ENCODE measurements at places on chromosomes 7 and 10. TPM values are rescaled to one million over a fixed set of nuclear protein-coding genes. Genes with fewer than 3 reads are reported as not detected.

DNA sequence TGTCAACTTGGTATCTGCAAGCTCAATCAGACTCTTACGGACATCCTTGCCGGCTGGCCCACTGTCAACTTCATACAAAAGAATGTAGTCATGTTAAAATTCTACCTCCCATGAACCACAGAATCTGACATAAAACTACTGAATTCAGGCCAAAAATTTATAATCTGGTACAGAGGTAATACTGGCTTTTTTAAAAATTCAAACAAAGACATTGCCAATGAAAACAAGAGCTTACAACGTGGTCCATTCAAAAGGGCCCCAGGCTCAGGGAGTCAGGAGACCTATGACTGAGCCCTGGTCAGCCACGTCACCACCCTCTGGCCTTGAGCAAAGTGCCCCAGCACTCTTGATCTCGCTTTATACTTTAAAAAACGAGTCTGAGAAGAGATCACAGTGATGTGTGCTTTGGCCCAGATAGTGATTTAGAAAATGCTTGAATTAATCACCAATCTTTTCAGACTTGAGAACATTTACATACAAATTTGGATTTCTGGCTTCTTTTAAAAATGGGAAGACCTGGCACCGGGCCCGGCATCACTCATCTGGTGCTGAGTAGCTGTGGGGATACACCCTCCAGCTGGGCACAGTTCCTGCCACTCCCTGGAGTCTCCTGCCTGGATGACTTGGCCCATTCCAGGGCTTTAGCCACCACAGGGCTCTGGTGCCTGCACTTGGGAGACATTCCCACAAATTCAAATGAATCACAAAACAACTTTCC, 94.1 kb downstream of the PIP4K2A start:
- peak; percentile 90 for DNase-seq

DNA sequence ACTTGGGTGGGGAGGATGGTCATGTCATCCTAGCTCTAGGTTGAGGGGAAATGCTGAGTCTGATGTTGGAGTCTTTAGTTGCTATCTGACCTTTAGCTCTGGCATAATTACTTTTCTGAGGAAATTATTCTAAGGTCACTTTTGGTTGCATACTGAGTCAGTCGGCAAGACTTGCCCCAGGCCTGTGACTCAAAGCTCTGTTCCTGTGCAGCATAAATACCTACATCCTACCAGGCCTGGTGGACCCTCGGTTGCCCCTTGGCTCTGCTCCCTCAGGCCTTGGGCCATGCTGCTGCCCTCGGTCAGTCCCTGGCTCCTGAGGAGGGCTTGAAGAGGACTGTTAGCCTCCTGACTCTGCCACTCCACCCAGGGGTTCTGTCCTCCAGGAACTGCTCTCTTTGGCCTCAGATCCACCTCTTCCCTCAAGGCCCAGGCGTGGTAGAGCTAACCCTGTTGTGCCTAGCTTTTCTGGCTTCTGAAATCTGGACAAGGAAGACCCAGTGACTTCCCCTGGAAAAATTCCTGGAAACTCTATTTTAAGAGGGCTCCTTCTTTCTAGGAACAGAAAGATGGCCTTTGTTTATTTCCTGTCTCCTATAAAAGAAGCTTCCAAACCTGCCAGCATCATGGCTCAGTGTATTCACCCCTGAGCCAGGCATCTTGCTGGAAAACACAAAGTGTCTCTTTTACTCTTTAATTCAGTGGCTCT, 71.2 kb downstream of the TMEM178B start:
- DNase-seq = no peak

- peak; percentile 64 for DNase-seq
These were observed 7.3 kb downstream of the SKIDA1 start for GRCh38 chr10:21518149-21518640.

GRCh38 chr7:141956084-141956483, 9.3 kb upstream of the CLEC5A start:
- DNase-seq = peak; percentile 43

- DNase-seq = no peak
These were observed 49.3 kb downstream of the HIP1 start for GRCh38 chr7:75689246-75690099.

DNA sequence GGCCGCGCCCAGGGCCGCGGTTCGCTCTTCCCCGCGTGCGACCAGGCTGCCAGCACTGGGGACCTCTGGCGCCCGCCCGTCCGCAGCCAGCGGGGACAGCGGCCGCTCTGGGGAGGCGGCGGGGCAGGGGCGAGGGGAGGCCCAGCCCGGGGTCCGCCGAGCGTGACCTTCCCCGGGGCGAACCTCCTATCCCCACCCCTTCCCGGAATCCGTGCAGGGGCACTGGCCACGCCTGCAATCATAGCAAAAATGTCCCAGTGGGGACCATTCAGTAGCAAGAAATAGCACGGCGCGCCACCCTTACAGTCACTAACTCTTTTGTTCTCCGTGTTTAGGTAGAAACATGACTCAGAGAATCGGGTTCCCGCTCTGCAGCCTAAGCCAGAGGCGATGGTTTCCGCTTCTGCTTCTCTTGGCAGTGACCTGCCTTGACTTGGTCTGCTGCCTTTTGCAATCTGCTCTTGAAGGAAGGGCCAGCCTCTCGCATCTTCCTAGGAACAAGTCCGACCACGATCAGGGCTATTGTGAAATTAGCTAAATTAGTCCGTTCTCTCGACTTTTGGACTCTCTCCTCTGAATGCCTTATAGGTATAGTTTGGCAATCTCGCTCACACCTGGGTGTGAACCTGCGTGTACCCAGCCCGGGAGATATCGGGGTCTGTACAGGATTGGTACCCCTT, 79.3 kb upstream of the ACBD5 start:
- peak; percentile 4 for DNase-seq

DNA sequence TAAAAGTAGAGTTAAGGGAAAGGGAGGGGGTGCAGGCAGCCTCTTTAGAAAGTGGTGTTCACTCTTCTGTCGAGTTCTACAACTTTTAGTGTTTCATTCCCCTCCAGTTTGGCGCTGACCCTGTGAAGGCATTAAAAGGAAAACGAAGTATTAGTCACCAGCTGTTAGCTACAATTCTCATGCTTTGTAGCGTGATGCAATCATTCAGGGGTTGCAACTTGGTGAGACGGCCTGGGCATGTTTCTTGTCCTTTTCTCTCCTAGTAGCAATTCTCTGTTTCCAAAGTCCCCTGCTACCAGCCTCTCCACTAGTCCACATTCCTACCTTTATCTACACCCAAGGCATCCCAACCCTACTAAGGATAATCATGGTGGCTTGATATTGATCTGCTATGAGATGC, 33.7 kb upstream of the DGKI start:
- DNase-seq = peak; percentile 84

DNA sequence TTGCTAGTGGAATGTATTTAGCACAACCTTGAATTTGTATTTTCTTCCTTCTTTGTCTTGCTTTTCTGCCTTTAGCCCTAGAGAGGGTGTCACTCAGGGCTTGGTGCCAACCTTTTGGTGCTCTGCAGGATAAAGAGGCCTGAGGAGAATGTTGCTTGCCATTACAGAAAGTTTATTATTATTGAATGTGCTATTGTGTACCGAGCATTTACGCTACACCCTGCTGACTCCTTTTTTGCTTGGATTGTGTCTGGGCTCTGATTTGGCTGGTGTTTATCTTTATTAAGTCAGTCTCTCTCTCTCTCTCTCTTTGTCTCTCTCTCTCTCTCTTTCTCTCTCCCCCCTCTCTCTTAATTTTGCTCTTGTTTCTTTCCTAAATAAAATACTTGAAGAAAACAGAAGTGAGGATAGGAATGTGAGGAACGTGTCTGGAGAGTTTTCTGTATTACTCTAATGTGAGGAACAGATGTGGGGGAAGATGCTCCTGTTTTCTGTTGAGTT, 284.4 kb upstream of the PHYHIPL start:
- DNase-seq = no peak

DNA sequence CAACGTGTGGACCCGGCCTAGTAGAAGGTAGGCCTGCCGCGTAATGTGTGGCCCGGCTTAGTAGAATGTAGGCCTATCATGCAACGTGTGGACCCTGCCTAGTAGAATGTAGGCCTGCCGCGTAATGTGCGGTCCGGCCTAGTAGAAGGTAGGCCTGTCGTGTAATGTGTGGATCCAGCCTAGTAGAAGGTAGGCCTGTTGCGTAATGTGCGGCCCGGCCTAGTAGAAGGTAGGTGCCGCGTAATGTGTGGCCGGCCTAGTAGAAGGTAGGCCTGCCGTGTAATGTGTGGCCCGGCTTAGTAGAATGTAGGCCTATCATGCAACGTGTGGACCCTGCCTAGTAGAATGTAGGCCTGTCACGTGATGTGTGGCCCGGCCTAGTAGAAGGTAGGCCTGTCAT, 11.9 kb upstream of the GTPBP4 start:
- no peak for DNase-seq

- DNase-seq = no peak
These were observed 257.1 kb upstream of the KIAA1217 start for GRCh38 chr10:23951841-23952240.

DNA sequence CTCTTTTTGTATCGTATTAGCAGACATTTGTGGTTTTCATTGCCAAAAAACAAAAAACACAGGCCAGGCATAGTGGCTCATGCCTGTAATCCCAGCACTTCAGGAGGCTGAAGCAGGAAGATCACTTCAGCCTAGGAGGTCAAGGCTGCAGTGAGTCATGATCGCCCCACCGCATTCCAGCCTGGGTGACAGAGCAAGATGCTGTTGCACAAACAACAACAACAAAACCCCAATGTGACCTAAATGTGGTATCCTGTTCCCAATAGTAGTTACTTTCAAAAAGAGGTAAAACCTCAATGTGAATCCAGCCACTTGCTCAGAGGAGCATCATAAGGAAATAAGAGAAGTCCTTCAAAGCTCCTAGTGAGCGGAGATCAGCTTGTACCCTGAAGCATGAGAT, 45.8 kb upstream of the SKAP2 start:
- DNase-seq = peak; percentile 33

GRCh38 chr7:106017657-106018056, 54.6 kb downstream of the CDHR3 start:
- DNase-seq = no peak

DNA sequence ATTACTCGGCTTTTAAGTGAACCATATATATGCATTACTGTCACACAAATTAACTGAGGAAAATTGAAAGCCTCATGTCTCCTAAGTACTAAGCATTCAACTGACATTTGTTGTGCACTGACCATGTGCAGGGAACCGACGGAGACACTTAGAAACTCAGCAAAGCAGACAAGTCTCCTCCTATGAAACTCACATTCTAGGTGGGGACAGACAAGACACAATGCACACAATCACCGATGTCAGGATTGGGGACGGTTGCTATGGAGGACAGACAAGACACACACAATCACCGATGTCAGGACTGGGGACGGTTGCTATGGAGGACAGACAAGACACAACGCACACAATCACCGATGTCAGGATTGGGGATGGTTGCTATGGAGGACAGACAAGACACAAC, 134.0 kb downstream of the PTPRN2 start:
- DNase-seq = no peak

- DNase-seq = no peak
These were observed 198.3 kb downstream of the NEBL start for GRCh38 chr10:20698837-20699236.

- DNase-seq = no peak
These were observed 32.9 kb downstream of the TLX1 start for GRCh38 chr10:101164020-101164419.

DNA sequence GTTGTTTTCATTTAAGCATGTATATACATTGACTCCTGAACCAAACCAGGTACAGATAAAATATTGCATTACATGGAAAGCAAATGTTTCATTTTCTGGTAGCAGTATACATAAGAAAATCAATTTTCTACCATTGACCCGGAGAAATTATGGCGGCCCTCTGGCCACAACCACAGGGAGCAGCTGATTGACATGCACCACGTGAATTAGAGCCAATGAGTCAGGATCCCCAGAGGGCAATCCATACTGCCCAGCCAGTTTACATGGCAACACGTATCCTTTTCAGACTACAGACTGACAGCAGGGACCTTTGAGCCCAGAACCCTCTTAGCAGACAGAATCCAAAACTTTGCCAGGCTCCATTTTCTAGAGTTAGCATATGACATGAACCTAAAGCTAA, 272.2 kb upstream of the NEBL start:
- no peak for DNase-seq

- no peak for DNase-seq
These were observed 20.2 kb upstream of the TMEM178B start for GRCh38 chr7:141053626-141054025.

- DNase-seq = no peak
These were observed 47.7 kb downstream of the LRRC20 start for GRCh38 chr10:70334526-70335245.

GRCh38 chr10:64175271-64175962, 654.2 kb downstream of the REEP3 start:
- no peak for DNase-seq

DNA sequence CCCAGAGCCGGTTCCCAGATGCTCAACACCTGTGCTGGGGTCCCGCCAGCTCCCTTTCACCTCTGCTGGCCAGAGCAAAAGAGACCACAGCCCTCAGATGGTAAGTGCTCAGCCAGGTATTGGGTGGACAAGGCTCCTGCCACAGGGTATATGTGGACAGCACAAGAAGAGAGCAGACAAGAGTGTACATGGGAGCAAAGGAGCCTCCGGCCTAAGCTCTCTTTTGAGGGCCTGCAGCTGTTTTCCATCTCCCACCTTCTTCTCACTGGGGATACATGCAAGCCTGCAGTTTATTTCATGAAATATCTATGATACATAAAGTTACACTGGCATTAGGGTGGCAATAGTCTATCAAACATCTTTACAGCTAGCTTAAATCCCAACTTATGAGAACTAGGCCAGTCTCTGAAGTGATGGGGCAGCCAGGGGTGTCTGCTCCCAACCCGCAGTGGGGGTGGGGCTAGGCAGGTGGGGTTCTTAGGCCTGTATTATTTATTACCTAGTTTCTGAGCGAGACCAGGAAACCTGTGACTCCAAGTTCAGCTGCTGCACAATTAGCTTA, 50.4 kb upstream of the DDC start:
- DNase-seq = no peak

DNA sequence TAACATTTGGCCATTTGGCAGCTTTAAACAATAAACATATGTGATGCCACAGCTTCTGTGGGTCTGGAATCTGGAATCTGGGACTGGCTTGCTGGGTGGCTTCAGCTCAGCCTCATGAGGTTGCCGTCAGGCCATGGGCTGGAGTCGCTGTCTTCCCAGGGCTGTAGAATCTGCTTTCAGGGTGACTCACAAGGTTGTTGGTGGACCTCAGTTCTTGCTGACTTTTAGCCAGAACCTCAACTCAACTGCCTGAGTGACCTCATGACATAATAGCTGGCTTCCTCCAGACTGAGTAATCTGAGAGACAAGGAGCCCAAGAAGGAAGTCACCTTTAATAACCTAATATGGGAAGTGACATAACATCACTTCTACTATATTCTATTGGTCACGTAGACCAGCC, 44.6 kb upstream of the TSPAN13 start:
- peak; percentile 53 for DNase-seq

- DNase-seq = peak; percentile 85
These were observed 291.7 kb downstream of the THSD7A start for GRCh38 chr7:11540271-11540761.

GRCh38 chr10:101018600-101019439, 12.1 kb downstream of the PDZD7 start:
- DNase-seq = no peak

Gene IFIT5
- 32.5 TPM for total RNA-seq

Gene PDSS1
- total RNA-seq = 18.0 TPM

Gene TMEM120A
- 21.4 TPM for total RNA-seq

Gene C10orf62
- not detected for total RNA-seq

Gene CDC14C
- total RNA-seq = not detected

Gene SFRP4
- total RNA-seq = not detected

Gene ARHGEF35
- 13.7 TPM for total RNA-seq

Gene MYL10
- not detected for total RNA-seq

Gene SEMA3E
- 0.42 TPM for total RNA-seq

Gene STOX1
- 0.17 TPM for total RNA-seq

All from foreskin keratinocyte (primary cell).